ENCODE measurements at places on chromosomes 7 and 10.

DNA sequence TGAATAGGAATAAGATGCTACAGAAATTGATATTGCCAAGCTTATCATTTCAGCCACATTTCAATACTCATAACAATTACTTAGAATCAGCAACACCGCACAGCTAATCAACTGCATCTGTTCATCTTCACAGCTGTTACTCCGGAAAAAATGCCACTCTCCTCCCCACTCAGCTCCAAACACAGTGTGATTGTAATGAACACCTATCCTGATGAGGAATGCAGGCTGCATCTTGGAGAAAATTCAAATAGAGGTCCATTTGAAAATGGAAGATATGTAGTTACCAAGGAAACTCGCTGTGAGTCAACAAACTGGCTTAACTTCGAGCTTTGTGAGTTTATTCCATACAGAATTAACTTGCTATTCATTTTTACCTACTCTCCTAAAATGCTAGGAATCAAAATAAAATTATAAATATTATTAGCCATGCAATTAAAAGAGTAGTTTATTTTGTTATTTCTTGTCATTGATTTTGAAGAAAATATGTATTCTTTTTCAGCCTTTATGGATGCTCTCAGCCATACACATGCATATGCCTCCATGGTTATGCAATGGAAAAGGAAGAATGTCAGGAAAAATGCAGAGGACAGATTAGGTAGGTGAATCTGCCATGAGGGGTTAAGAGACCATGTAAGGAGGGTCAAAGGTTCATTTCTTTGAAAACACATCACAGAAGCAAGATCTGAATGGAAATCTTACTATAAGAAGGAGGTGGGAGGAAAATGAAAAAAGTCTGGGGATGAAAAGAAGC, 267.2 kb downstream of the POM121L12 start:
- DNase-seq: no peak

GRCh38 chr10:62559481-62560200, 185.5 kb downstream of the ZNF365 start:
- DNase-seq: no peak

DNA sequence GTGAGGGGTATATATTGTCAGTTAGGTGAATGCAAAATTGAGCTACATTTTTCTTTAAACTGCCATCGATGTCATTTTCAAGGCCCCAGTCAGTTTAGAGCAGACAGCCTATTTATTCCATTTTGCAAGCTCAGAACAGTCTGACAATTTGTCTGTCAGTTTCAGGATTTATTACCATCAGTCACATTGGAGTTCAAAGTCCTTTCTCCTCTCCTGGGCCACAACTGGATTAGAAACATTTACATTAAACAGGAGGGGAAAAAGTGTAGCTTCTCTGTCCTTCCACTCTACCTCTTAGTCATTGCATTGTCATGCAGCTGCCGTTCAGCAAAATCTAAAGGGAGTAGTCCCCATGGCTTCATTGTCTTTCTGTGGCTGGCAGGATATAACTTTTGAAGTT, 3.5 kb upstream of the GHITM start:
- DNase-seq: no peak

DNA sequence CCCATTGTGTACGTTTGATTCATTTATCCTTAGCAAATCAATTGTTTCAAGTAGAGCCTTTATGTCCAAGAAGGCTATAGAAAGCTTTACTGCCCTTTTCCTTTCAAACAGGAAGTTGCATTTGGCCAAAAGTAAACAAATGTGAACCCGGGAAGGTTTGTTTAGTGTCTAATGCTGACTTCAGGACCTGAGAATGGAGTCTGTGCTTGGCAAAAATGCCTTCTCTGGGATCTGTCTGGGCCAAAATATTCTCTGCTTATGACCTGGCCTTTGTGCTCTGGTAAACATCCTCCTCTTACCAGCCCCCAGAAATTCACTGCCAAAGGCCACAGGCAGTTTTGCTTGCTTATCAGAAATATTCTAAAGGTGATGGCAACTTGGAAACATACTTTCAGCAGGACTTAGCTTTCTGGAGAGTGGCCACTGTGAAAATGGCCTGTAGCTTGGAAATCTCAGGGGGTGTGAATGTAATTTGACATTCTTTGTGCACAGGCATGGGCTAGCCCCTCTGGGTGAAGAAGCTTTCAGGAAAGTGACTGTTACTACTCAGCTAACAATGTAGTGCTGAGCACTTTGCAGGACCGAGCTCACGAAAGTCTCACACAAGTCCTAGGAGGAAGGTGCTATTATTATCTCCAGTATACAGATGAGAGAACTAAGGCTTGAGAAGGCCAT, 199.5 kb downstream of the PTEN start:
- no peak for DNase-seq

DNA sequence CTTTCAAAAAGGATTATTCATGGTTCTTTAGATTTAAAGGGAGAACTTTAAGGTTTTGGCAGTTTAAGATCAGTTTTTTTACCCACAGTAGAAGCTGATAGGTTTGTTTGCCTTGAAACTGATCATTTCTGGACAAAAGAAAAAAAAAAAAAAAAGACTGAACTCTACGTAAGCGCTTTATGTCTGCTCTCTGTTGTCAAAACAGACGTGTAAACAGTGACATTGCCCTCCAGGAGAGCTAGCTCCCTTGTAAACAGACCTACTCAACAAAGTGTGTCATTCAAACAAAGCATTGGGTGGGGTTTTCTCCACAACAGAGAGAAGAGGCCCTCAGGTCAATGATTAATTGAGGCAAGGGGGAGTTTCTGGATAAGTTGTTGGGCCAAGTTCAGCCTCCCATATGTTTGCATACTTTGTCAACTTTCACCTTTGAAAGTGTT, 568.1 kb upstream of the LRRN3 start:
- no peak for DNase-seq

GRCh38 chr7:117873310-117874190, at the start of gene CTTNBP2:
CTTNBP2 (minus strand) TSS chr7:117873441; CDS start chr7:117873415, 26 bp downstream.
- no peak for DNase-seq

DNA sequence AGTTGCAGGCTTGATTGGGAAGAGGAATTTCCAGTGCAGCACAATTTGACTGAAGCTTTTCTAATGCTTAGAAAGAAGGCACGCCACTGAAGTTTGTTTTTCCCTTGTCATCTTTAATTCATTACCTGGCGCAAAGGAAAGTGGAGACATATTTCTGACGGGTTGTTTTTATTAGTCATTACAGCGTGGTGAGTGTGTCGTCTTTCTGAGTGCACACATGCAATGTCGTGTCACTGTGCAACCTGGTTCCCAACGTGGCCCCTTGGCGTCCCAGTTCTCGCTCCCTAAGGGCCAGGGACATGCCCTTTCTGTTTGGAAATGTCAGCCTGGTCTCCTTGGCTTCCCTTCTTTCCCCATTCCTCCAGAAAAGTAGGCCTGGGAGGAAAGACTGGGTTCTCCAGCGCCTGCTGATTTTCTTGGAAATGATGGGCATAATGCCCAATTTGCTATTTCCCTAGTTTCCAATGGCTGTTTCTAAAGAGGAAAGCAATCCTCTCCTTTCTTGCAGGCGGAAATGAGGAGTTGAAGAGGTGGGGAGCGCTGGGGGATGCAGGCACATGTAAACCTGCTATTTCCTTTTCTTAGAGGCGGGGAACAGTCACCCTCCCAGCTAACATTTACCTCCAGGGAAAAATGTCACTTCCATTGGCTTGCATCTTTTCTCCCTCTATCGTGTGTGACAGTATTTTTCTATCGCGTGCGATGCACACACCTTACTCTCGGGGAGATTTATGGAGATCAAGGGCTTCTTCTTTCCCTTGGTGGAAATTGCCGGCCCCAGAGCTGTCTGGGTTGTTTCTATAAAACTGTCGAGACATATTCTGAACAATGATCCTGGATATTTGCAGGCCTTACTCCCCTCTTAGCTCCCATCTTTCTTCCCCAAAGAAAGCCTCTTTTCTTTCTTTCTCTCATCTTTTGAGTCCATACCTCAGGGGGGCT, 249.8 kb downstream of the ARHGAP12 start:
- no peak for DNase-seq

DNA sequence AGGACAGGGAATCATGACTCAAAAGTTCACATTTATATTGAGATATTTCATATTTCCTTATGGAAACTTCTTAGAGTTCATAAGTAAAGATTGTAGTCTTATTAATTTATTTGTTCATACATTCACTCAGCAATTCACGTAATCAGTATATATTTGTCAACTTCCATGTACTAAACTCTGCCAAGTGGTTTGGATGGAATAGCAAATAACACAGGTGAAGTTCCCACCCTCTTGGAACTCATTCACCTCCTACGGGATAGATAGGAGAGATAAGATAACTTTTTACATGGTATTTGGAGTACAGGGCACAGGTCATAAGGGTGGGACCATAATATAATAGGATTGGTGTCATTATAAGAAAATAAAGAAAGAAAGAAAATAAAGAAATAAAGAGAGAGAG, 234.0 kb downstream of the CDC14C start:
- no peak for DNase-seq

DNA sequence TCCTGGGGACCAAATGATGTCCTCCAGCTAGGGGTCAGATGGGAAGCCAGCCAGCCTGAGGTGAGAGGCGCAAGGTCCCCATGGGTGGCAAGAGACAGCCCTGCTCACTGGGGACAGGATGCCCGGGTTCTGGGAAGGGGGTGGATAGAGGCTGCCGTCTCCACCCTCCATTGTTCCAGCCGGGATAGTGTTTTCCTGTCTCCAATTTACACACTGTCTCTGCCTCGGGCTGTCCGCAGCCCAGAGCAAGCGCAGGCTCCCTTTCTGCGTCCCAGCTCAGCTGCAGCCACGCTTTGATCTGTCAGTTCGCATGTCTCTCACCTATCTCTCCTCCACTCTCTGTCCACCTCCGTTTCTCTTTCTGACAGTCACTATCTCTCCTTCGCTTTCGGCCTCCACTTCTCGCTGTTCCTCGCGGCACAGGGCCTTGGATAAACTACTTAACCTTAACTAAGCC, 2.1 kb downstream of the EPHB4 start:
- no peak for DNase-seq

GRCh38 chr7:45325378-45325777, 167.8 kb downstream of the RAMP3 start:
- DNase-seq: no peak

- no peak for DNase-seq
These were observed 60.8 kb upstream of the EBF3 start for GRCh38 chr10:130024779-130025325.

GRCh38 chr10:71970869-71971268, 6.7 kb downstream of the CHST3 start:
- DNase-seq: no peak

GRCh38 chr10:96440361-96441292, 73.1 kb downstream of the TLL2 start:
- DNase-seq: no peak

- no peak for DNase-seq
These were observed 154.2 kb downstream of the LCOR start for GRCh38 chr10:96986200-96986856.

DNA sequence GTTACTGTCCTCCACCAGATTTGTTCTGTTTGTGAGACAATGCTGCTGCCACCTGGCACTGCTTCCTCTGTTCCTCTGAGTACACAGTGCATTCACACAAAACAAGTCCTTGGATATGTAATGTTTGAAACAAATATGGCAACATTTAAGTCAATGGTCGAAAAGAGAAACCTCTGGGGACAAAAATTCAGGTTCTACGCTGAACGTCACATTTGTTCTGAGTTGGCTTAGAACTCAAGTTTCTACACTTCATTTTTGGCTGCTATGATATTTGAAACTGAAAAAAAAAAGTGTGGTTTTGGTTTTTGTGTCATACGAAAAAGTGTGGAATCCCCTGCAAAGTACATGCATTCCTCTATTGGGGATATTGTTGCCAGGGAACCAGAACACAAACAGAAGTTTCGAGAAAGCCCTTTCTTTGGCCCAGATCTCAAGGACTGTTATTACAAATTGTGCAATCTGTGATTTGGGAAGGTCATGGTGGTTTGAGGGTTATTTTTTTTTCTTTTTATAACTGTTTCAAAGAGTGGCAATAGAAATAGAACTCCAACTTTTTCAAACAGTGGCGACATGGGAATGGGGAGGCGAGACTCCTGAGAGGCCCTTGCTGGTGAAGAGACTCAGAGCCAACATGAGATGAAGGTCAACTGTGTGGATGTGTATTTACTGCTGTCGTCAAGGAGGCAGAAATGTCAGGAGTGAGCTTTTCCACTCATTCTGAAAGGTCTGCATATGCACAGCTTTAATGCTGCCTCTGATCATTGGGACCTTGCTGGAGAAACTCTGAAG, 127.5 kb downstream of the CUBN start:
- DNase-seq: peak; percentile 75

GRCh38 chr7:55024776-55025175, 6.0 kb downstream of the EGFR start:
- DNase-seq: no peak

All from central memory CD4-positive, alpha-beta T cell (primary cell).